ENCODE measurements at places on chromosomes 5 and 9.
A peak's percentile ranks its signal among the peaks of the same experiment; 100 is the strongest.

DNA sequence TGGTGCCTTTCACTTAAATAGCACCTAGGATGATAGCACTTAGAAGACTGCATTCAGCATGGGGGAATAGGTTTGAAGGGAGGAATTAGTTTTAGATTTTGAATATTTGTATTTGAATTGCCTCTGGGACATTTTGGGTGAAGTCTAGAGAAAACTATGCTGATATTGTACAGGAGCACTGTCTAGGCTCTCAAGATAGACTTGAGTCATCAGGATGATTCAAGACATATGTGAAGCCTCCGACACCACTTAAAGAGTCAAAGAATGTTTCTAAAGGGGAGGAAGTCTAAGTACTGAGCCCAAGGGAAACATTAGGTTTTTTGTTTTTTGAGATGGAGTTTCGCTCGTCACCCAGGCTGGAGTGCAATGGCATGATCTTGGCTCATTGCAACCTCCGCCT, 63.9 kb upstream of the CCDC180 start:
- DNase-seq: no peak

- no peak for DNase-seq
These were observed 193.0 kb upstream of the C9orf72 start for GRCh38 chr9:27766073-27766835.

DNA sequence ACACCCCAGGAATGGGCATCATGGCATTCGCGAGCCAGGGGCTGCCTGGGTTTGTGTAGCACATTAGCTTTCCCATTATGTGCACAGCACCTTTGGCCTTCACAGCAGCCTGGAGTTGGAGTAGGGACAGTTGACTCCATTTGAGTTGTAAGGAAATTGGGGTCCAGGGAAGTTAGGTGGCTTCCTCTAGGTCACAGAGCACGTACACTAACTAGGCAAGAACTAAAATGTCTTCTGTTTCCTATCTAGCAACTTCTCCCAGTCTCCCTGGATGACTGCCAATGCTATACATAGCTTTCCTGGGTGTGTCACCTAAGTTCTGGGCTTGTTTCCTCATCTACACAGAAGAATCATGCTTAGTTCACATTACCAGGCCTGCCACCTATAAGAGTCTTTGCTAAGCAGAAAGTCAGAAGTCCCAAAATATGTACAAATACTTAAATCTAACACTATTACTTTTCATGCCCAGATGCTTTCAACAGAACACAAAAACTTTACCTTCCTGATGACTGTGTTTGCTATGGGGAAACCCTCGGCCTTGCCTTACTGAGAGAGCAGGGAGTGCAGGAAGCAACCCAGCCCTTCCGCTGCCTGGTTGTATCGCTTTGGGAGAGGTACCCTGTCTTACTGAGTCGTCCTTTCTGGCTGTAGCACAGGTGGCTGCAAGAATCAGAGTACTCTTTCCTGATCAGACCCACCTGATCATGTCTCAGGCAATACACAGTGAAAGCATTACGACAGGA, 12.0 kb downstream of the MACROH2A1 start:
- no peak for DNase-seq

DNA sequence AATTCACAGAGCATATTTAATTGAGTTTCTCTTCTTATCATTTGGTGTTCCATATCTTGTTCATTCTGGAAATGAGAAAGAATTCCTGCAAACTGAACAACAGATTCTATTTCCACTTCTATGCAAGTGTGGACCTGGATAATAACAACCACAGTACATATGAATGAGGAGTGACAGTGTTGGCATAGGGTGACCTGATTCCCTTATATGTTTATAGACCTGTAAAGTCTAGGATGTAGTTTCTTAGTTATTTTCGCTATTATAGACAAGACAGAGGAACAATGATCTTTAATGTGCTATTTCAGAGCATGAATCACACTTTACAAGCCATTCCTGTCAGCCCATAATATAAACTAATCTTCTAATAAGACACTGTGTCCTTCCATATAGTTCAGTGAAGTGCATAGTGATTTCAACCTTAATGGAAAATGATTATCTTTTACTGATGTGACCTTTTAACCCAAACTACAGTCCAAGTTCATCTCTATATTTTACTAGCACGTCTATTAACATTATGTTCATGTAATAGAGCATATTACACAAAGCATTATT, 88.2 kb upstream of the FAM174A start:
- no peak for DNase-seq

- no peak for DNase-seq
These were observed 26.9 kb upstream of the FAT2 start for GRCh38 chr5:151617841-151618710.

GRCh38 chr5:32852976-32853375, 141.9 kb downstream of the NPR3 start:
- DNase-seq: no peak

DNA sequence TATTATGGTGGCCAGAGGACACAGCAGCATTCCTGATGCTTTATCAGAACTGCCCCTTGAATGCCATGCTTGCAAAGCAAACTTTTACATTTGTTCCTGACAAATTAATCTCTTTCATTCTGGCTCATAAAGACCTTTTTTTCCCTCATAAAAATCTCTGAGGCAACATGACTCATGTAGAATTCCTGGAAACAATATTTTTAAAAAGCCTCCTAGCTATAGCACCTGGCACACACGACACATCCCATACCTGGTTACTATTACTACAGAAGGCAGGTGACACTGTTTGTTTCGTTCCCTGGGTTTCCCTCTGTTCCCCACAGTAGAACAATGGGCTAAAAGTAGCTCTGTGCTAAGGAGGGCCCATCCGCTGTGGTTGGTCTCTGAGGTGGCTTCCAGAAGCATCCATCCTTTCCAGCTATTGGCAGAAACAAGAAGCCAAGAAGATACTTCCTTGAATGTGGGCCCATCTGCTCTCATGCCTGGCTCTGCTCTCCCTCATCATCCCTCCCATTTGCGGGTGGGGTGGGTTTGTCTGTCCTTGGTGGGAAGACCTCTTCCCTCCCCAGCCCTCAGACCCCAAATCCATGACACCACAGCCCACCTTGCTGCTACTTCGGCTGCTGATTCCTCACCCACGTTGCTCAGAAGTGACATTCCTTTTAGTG, 59.1 kb downstream of the GALNT12 start:
- DNase-seq: no peak

DNA sequence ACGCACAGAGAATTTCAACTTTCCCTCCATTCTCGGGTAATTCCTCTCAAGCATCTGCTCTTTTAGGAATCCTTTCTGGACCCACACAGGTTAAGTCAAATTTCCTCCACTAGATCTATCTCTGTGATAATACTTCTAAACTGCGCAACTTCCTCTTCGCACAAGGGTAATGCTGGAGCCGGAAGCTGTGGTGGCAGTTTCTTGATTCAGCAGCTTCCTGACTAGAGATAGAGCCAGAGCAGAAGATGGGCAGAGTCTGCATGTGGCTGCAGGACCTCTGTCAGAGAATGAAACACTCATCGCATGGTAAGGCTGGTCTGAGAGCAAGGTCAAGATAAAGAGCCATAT, 11.1 kb upstream of the CDC42SE2 start:
- DNase-seq: peak; percentile 88

DNA sequence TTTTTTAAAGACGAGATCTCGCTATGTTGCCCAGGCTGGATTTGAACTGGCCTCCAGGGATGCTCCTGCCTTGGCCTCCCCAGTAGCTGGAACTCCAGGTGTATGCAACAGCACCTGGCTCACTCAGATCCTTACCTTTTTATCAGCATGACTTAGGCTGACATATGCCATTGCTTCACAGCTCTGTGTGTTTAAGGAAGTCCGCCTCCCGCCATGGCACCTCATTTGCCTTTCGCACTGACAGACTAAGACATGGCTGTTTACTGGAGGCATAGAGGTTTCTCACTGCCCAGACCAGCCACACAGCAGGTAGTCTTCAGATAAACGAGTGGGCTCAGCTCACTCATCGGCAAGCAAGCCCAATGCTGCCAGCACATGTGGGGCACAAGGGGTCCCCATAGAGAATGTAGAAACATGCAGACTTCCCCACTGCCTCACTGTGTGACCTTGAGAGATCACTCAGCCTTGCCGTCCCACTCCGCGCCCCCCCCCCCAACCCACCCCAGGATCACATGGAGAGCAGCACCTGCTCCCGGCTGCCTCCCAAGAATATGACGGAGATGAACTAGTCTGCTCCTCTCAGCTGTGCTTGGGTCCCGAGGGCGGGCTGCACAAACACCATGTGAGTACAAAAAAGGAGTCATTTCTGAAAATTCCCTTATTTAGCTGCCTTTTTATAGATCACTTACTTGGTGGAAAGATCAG, 62.8 kb downstream of the DCP2 start:
- no peak for DNase-seq

- no peak for DNase-seq
These were observed 31.8 kb upstream of the PLCXD3 start for GRCh38 chr5:41542183-41542582.

DNA sequence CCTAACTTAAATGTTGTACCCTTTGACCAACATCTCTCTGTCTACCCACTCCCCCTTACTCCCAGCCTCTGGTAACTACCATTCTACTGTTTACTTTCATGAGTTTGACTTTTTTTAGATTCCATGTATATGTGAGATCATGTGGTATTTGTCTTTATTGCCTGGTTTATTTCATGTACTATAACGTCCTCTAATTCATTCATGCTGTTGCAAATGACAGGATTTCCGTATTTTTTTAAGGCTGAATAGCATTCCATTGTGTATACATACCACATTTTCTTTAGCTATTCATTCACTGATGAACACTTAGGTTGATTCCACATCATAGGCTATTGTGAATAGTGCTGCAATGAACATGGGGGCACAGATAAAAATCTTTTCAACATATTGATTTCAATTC, 11.8 kb upstream of the NDUFB6 start:
- no peak for DNase-seq

DNA sequence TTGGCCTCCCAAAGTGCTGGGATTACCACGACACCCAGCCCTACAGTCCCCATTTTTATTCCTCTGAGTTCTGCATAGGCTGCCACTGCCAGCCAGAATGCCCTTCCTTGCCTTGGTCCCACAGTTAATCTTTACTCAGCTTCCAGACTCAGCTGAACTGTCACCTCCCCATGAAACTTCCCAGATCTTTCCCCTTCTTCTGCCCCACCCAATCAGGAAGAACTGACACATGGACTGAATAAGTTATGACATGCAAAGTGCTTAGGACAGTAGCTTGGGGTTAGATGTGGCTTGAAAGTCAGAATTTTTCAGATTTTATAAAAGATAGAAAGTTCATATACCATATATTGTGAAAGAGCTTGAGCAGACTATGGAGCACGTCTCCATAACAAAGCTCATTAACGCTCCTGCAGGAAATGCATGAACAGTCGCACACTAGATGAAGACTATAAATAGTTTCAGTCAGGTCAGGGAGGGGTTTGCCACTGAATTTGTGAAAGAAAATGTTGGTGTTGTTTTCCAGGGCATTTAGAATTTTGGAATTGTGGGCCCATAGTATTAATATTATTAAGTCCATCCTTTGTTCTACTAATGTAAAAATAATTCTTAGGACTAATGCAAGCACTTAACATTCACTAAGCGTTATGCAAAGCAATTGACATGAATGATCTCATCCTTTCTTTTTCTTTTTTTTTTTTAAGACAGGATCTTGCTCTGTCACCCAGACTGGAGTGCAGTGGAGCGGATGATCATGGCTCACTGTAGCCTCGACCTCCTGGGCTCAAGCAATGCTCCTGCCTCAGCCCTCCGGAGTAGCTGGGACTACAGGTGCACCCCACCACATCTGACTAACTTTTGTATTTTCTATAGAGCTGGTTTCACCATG, 36.1 kb upstream of the DENND1A start:
- DNase-seq: no peak

GRCh38 chr9:4423207-4423610, 67.1 kb upstream of the SLC1A1 start:
- DNase-seq: no peak

DNA sequence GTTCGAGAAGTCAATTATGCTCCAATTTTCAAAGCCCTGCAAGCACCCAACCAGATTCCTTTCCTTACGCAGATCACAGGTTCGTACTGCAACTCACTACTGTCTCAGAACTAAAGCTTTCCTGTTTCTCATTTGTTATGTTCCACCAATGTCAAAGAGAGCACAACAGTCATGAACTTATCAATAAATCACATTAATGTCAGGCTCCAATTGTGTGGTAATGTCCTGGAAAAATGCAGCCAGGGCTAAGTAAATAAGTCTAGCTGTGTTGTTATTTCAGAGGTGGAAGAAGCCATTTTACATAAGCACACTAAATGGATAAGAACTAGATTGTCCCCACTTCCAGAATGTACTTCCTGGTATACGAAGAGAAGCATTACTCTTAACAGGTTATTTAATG, 488.6 kb upstream of the PTGER4 start:
- DNase-seq: no peak

DNA sequence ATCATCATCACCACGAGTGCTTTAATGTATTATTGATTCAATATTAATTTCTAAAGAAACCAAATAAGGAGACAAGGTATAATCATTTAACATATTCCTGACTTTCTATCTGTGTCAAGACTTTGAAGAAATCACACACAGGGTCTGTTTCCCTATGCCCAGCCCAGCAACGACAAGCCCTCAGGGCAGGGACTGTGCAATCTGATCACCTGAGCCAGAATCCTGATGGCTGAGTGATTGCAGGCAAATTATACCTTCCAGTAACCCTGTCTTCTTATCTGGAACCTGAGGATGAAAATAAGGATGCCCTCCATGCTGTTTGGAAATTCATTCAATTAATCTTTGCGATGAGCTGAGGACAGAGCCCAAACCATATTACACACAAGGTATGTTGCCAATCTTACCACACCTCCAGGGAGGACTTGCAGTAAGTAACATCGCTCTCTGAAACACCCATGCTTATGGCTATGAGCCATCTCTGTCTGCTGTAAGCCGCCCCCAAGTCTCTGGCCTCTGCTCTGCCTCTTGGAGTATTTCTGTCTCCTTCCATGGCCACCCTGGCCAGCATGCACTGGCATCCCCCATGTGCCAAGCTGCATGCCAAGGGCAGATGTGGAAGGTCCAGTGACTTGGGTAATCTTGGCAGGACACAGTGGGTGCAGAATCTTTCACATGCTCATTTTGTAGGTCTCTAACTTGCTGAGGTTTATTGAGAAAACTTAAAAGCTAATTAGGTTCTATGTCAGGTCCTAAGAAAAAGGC, 10.6 kb downstream of the TAS2R1 start:
- DNase-seq: no peak

DNA sequence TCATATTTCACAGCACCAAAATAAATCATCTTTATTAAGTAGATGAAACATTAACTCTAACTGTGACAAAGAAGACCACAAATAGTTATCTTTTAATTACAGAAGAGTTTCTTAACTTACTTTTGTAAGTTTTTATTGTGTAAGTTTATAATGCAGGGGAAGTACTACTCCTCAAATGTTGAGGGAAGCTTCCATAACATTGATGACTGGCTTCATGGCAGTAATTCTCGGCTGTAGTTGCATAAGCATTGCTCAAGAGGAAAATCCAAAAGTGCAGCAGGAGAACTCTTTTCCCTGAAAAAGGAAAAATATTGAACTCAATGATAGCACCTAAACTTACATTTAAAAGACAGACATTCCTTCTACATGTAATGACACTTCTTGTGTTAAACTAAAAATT, 4.6 kb downstream of the TSLP start:
- no peak for DNase-seq

DNA sequence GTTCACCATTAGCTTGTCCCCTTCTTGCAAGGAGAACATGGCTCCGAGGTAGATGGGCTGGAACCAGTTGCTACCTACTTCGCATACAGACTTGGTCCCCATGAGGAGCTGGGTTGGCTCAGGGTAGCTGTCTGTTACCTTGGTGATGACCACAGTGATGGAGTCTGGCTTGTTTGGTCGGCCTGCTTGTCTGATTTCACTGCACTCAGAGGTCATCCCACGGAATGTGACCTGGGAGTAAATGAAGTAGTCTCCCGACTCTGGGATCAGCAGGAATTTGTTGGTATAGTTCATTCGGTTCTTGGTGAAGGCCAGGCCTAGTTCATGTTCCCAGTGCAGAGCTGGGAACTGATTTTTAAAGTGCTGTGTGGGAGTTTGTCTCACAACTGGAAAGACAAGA, 15.3 kb downstream of the TNFSF15 start:
- DNase-seq: no peak

All from naive thymus-derived CD4-positive, alpha-beta T cell (primary cell).